EH (cell line): ENCODE measurements at places on chromosomes 5 and 9.
A peak's percentile ranks its signal among the peaks of the same experiment; 100 is the strongest.

GRCh38 chr5:155023320-155023719 is 9.8 kb downstream of the KIF4B start:
- DNase-seq = no peak

DNA sequence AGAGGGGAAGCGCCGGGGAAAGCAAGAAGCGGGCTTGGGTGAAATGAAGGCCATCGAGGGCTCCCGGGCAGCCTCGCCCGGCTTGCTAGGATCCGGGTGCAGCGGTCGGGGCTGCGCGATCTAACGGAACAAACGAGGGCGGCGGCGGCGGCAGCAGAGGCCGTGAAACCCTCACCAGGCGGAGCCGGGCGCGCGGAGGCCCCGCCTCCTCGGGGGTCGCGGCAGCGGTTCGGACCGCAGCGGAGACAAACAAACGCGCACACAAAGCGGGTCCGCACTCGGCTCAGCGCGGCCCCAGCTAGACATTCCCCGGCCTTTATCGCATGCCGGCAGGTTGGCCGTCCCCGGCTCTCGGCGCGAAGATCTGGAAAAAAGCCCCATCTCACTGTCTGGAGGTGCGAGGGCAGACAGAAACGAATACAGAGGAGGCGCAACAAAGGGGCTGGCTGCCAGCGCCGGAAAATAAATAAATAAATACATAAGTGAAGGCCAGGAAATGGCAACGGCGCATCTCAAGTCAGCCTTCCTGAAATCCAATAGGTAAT is 10.5 kb upstream of the TRIM36 start:
- peak; percentile 33 for DNase-seq

DNA sequence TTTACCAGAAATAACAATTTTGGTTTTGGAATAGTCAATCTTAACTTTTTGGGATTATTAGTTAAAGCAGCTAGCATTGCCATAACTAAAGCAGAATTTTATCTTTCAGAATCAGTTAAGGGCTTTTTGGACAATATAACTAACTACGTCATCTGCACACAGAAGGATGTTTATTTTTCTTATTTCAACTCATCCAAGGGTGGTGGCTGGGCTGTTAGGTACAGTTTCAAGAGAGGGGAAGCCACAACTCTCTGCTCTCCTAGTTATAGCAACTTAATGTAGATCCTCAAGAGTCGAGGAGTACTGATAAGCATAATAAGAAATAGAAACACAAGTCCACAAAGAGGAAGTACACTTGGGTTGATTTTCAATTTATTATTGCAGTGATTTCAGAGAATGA is 65.6 kb downstream of the ANKRD55 start:
- peak; percentile 72 for DNase-seq

GRCh38 chr9:109487247-109487646 is 10.9 kb downstream of the PTPN3 start:
- DNase-seq = no peak

DNA sequence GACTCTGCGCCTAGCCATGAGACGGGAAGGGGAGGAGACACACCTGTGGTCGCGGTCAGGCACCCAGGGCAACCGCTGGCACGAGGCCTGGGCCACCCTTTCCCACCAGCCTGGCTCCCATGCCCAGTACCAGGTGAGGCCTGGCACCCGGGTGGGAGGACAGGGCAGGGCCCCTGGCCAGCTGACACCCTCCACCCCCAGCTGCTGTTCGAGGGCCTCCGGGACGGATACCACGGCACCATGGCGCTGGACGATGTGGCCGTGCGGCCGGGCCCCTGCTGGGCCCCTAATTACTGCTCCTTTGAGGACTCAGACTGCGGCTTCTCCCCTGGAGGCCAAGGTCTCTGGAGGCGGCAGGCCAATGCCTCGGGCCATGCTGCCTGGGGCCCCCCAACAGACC is 5.0 kb downstream of the MAMDC4 start:
- no peak for DNase-seq

GRCh38 chr5:134255418-134256150 is 29.7 kb upstream of the PPP2CA start:
- peak; percentile 78 for DNase-seq

GRCh38 chr9:97398999-97399758 is 12.7 kb upstream of the TDRD7 start:
- peak; percentile 65 for DNase-seq

DNA sequence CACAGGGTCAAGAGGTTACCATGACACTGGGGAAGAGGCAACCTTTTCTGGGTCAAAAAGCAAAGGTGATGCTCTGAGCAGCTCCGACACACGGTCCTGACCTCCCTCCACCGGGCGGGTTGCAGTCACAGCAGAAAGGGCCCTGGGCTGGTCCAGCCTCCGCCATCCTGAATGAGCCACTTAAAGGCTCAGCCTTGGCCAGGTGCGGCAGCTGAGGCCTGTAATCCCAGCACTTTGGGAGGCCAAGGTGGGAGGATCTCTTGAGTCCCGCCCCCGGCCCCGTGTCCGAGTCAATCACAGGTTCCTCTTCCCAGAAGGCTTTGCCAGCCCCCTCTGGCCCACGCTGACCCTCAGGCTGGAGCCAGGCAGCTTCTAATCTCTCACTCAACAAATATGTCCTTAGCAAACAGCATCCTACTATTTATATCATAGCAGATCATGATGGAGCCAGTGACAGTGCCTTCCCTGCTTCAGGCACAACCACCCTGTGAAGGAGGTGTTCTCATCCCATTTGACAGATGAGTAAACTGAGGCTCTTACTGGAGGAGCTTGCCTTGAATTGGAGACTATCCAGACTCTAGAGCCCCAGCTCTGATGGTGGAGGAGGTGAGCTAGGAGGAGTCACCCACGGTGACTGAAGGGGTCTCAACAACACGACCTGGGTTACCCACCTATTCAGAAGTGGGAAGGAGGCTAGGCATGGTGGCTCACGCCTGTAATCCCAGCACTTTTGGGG is 79.1 kb downstream of the LRSAM1 start:
- DNase-seq = no peak

- DNase-seq = no peak
Observed at GRCh38 chr5:43316421-43316820, 3.2 kb upstream of the HMGCS1 start.

- peak; percentile 19 for DNase-seq
Observed at GRCh38 chr5:78242001-78242400, 52.5 kb downstream of the AP3B1 start.

- no peak for DNase-seq
Observed at GRCh38 chr9:9790216-9790872, 822.5 kb downstream of the PTPRD start.

DNA sequence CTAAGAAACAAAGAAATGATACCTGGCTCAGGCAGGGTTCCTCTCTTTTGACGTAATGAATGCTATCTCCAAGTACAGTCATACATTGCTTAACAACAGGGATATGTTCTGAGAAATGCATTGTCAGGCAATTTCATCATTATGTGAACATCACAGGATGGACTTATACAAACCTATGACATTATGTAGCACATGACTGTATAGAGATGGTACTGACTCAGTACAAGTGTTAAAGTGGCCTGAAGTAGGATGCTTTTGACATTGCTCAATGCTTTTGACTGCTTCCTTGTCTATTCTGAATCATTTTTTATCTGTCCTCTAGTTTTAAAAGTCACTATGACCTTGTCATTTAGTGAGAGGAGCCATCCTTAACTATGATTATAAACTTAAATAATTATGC is 147.6 kb downstream of the NR2F1-AS1 start:
- peak; percentile 59 for DNase-seq

DNA sequence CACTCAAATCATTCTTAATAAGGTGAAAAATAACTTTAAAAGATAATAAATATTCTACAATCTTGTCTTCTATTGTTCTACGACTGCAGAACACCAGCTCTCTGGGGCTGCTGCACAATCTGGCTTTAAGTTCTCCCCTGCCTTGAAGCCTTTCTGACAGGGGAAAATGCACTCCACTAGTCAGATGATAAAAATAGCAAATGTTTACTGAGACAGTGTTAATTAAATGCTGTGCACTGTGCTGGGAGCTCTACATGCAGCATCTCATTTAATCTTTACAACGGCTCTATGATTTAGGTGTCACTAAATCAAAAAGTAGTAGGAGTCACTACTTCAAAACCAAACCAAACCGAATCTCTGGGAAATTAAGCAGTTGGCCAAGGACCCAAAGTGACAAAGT is 132.7 kb downstream of the SLIT3 start:
- no peak for DNase-seq

DNA sequence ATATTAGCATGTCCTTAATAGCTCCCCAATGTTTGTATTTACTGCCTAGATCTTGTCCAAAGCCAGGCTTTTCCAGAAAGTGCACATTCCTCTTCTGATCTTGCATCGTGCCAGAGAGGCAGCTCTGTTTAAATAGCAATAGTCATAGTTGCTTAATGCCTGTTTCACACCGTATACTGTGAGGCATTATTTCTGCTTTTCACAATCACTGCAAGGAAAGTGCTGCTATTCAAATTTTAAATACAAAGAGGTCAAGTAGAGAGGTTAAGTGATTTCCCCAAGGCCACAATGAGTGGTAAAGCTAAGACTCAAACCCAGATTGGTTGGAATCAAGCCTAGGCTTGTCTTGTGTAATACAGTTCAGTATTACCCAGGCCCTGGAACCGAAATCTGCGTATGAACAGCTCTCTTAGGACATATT is 153.6 kb downstream of the SNX18 start:
- peak; percentile 57 for DNase-seq

DNA sequence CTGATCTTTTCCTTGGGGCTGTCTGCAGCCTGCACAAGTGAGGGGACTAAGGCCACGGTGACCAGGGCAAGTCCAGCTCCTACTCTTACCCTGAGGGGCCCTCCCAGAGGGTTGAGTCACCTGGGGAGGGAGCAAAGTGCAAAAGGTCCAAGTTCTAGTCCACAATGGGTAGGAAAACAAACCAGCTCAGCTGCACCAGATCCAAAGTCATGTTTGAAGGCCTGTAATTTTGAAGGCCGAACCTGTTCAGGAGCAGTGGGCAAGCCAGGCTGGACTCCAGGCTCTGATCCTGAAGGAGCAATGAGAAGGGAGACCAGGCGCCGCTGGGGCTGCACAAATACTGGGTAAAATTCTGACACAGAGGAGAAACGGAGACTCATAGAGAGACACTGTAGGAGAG is 15.8 kb upstream of the TCF7 start:
- DNase-seq = no peak
